HFF-Myc (cell line): ENCODE measurements at places on chromosomes 4 and X.
A peak's percentile ranks its signal among the peaks of the same experiment; 100 is the strongest.

DNA sequence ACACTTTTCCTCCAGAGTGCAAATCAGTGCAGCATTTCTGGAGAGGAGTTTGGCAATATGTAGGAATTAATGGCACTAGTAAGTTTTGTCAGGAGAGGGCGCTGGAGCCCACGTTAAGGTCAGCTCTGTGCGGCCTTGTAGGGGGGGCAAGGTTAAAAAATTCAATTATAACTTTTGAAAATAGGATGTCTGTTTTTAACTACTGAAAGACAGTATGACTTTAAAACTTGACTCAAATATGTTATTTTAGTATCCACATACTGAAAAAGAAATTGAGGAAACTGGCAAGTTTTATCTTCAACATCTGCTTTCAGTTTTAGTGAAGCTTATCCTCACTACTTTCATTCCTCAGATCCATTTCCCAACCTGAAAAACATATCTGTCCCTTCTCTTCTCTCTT lies 30.9 kb upstream of the HSD17B13 start:
- DNase-seq = peak; percentile 15

DNA sequence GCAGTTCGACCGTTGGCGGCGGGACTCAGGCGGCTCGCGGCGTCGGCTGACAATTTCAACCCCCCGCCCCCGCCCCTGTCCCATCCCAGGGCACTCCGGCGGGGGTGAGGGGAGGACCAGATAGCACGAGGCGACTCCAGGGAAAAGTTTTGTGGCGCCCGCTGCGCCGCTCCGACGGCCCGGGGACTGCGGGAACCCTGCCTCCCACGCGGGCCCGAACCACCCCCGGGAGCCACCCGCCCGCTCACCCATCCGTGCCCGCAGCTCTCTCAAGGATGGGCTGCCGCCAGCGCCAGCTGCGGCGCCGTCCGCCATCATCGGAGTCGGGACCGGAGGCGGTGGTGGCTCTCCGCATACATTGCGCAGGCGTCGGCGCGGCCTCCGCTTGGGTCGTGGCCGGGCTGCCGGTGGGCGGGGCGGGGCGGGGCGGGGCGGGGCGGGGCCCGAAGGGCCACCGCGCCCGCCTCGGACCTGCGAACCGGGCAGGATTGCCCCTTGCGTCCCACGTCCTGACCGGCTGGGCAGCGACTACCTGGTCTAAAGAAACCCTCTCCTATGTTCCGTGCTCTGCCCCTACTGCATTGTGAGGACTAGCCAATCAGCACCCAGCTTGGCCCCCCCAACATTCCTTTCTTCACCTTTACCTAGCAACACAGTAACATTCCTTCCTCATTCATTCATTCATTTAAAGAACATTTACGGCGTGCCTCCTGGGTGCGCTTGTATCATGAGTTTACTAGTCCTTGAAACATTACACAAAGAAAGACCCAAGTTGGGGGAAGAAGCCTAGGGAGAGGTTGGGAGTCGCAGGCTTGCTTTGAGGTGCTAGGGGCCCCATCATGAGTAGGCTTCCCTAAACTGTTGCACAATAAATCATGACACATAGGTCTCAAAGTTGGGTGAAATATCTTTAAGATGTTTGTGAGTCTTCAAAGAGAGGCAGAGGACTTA lies at the start of gene MAP7D3:
Gene MAP7D3, minus strand, starts transcription at position 360 of the 951 bp plus-strand sequence. Its CDS starts 42 bp downstream, at position 318.
- DNase-seq = no peak

- no peak for DNase-seq
Measured at GRCh38 chr4:129322920-129323319, 227.0 kb downstream of the C4orf33 start.

- DNase-seq = no peak
Measured at GRCh38 chr4:52643785-52644244, 15.3 kb downstream of the USP46 start.

- no peak for DNase-seq
Measured at GRCh38 chrX:16577483-16578029, 72.4 kb upstream of the S100G start.

DNA sequence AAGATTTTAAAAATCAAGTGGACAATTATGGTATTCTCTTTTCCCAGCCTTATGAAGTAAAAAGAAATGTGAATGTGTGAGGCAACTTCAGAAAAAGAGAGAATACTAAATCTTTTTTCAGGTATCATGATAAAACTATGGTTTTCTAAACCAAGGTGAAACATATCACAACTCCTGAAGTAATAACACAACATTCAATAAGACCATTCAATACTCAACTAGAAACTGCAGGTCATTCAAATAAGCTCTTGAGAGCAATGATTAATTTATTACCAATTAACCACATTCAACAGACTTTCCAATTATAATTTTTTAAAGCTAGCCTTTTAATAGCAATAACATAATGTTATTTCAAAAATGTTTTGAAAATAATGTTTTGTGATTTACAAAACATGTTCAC lies 35.8 kb downstream of the SLC10A7 start:
- DNase-seq = no peak

- peak; percentile 68 for DNase-seq
Measured at GRCh38 chr4:173074501-173074946, 94.1 kb upstream of the GALNT7 start.

- DNase-seq = no peak
Measured at GRCh38 chrX:149629730-149630387, 1.7 kb downstream of the TMEM185A start.

DNA sequence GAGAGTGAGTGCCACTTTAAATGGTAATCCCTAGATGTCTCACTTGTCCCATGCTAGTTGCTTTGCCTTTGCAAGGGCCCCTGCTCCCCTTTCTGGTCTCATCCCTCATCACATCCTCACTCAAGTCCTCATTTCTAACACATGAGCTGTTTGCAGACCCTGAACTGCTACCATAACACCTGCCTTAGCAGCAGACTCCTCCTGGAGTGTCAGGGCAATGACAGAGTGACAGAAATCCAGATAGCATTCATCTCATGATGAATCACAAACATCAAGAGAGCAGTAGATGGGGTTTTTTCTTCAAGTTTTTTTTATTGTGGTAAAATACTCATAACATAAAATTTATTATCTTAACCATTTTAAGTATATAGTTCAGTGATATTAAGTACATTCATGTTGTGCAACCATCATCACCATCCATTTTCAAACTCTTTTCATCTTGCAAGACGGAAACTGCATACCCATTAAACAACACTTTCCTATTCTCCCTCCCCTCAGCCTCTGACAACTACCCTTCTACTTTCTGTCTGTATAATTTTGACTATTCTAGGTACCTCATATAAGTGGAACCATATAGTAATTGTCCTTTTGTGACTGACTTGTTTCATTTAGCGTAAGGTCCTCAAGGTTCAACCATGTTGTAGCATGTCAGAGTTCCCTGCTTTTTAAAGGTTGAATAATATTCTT lies 133.2 kb upstream of the RPS6KA3 start:
- no peak for DNase-seq

DNA sequence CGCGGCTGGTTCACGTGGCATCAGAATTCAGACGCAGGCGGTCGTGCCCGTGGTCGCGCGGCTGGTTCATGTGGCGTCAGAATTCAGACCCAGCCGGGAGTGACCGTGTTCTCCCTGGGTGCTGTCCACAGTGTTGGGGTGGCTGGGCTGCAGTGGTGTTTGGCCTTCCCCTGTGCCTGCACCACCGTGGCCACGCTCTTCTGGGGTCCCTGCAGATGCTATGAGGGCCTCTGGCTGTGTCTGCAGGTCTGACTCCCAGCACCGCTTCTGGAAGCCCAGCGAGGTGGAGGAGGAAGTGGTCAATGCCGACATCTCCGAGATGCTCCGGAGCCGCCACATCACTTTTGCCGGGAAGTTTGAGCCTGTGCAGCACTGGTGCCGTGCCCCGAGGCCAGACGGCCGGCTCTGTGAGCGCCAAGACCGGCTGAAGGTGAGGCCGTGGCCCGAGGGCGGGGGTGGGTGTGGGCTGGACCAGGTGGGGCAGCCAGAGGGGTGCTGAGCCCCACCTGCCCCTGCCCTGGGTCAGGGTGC lies 26.4 kb downstream of the NKX1-1 start:
- no peak for DNase-seq

DNA sequence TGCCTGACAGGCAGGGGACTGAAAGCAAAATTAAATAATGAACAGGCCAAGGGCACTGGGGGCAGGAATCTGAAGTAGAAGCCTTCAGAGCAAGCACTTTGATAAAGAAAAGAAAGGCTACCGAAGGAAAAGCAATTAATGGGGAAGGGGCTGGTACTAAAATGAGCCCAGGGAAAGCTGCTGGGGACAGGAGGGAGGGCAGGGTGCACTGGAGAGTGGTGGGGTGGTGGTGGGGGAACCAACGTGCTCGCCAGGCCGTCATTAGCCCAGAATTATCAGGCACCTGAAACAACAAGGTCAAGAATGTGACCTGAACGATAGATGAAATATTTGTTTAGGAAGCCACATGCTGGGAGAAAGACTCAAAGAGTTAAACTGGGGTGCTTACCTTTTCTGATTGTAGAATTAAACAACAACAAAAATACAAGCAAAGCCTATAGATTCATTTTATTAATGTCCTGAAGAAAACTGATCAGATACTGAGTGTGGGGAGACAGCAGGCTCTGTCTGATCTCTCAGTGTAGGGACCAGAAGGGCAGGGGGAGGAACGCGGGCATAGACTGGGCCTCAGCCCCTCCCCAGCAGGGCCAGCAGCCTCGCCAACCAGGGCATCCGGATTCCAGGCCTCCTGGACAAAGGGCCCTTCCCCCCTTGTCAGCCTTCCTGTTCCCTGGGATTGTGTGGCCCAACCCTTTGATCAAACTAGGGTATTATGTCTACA lies 239.7 kb upstream of the KLF3 start:
- no peak for DNase-seq

GRCh38 chr4:127978930-127979329 lies 13.7 kb downstream of the ABHD18 start:
- no peak for DNase-seq

DNA sequence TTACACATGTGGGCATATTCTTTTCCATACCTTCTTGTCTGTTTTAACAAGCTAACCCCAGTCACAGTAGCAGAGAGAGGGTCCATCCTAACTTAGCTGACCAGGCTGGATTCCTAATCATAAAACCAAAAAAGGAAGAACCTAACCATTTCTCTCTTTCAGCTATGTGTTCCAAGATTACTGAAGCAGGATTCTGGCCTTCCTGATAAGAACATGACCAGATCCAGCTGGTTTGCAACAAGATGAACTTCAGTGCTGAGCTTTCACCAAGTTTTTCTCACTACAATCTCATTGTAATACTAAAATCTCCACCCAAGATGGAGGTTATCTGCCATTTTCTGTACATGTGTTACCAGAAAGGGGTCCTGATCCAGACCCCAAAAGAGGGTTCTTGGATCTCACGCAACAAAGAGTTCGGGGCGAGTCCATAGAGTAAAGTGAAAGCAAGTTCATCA lies 20.4 kb upstream of the UBA6 start:
- DNase-seq = no peak

GRCh38 chr4:60737858-60738257 lies 462.3 kb upstream of the ADGRL3 start:
- no peak for DNase-seq
